ENCODE measurements at places on chromosomes 11 and 22. TPM values are rescaled to one million over a fixed set of nuclear protein-coding genes. Genes with fewer than 3 reads are reported as not detected.
A peak's percentile ranks its signal among the peaks of the same experiment; 100 is the strongest.

Gene SLN
- total RNA-seq: not detected

GRCh38 chr11:71075116-71075720 lies 177.2 kb downstream of the SHANK2 start:
- no peaks in the 10 kb centered on the region for H3K4me1 ChIP-seq
- peak; percentile 72 for DNase-seq
- H3K27me3 ChIP-seq: peaks cover 33% of the 10 kb centered on the region
- peaks cover 2% of the 10 kb centered on the region for H3K36me3 ChIP-seq
- no peak overlapping the region for H3K4me3 ChIP-seq

DNA sequence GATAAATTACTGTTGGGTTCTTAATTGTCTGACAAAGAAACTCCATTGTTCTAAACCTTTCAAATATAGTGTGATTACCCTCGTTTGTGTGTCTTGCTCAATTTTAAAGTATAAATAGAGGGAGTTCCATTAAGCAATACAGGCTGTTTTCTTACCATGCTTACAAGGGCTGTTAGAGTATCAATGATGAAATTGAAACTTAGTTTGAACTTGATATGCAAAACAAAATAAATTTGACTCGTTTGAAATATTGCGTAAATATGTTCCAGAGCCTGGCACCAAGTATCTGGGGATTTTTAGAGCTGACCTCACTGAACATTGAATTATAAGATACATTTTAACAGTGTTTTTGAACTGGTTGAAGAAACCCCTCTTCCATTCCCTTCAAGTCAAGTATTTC lies 31.7 kb downstream of the TEAD1 start:
- H3K4me3 ChIP-seq: no peak overlapping the region
- peaks cover 66% of the 10 kb centered on the region for H3K4me1 ChIP-seq
- H3K27ac ChIP-seq: no peak overlapping the region
- DNase-seq: no peak
- H3K27me3 ChIP-seq: no peaks in the 10 kb centered on the region

DNA sequence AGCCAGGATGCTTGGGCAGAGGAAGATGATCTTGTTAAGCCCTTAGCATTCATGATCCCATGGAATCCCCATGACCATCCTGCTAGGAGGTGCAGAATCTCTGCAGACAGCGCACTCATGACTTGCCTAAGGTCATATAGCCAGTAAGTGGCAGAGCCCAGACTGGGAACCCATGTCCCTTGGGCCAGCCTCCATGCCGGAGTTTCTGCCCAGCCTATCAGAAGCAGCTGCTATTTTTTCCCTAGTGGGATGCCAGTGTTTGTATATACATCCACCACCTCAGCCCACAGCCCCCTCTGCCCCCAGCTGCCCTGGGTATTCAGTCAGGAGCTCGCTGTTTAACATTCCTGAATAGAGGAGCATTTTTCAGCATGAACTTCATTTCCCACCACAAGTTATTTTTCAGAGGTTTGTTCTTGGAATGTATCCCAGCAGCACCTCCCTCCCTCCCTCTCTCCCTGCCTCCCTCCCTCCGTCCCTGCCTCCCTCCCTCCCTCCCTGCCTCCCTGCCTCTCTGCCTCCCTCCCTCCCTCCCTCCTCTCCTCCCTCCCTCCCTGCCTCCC lies 34.4 kb upstream of the SUSD2 start:
- no peak for DNase-seq
- H3K4me3 ChIP-seq: no peak overlapping the region
- no peaks in the 10 kb centered on the region for H3K36me3 ChIP-seq
- peaks cover 40% of the 10 kb centered on the region for H3K4me1 ChIP-seq
- no peaks in the 10 kb centered on the region for H3K27me3 ChIP-seq
- H3K27ac ChIP-seq: peak overlapping the region; percentile 84

- no peak overlapping the region for H3K27ac ChIP-seq
- peaks cover 31% of the 10 kb centered on the region for H3K4me1 ChIP-seq
- H3K36me3 ChIP-seq: peaks cover 2% of the 10 kb centered on the region
- no peak overlapping the region for H3K4me3 ChIP-seq
- peaks cover 9% of the 10 kb centered on the region for H3K27me3 ChIP-seq
- no peak for DNase-seq
Measured at GRCh38 chr11:1791912-1792311, 28.2 kb upstream of the CTSD start.

GRCh38 chr11:73752216-73752867 lies 8.5 kb downstream of the RAB6A start:
- H3K27ac ChIP-seq: peak overlapping the region; percentile 85
- no peak overlapping the region for H3K4me3 ChIP-seq
- no peak for DNase-seq
- H3K27me3 ChIP-seq: no peaks in the 10 kb centered on the region

Data from chondrocyte (in vitro differentiated cells).